ENCODE measurements at places on chromosomes 16 and 17.

GRCh38 chr16:2455081-2455845, 4.6 kb upstream of the TEDC2 start:
- DNase-seq = no peak

GRCh38 chr17:44094701-44095387, 24.3 kb downstream of the G6PC3 start:
- DNase-seq = no peak

DNA sequence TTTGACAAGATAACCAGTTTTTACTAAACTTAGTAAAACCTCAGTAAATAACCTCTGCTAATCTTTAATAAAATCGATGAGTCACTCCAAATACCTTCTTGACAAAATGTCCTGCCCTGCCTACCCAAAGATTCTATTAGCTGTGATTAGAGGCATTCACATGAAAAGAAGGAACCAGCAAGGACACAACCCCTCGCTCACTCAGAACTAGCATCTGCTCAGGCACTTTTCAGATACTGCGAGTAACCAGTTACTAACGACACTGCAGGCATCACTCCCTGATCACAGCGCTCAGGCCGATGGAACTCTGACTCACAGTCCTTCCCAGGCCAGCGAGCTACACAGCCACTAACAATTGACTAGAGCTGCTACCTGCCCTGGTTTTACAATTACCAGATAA, 24.3 kb downstream of the PELP1 start:
- peak; percentile 34 for DNase-seq

- DNase-seq = no peak
Observed at GRCh38 chr17:72176516-72176851, 55.7 kb downstream of the SOX9 start.

GRCh38 chr17:7262192-7262934, at the start of gene CLDN7:
Gene CLDN7 (minus strand): TSS chr17:7262478. CDS start chr17:7262043, 435 bp downstream.
- no peak for DNase-seq

DNA sequence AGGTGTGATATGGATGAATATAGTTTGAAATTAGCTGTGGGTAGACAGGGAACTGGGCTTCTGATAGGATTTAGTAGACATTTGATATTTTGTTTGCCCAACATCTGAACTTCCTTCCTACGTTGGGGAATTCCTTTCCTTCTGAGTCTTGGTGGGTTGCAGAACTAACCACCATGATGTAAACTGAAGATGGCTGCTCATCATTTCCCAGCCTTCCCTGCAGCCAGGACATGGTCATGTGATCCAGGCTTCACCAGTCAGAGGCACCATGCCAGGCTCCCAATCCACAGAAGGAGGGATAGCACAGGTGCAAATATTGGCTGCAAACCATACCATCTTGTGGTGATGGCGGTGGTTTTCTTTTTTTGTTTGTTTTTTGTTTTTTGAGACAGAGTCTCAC, 57.4 kb downstream of the EMP2 start:
- no peak for DNase-seq

DNA sequence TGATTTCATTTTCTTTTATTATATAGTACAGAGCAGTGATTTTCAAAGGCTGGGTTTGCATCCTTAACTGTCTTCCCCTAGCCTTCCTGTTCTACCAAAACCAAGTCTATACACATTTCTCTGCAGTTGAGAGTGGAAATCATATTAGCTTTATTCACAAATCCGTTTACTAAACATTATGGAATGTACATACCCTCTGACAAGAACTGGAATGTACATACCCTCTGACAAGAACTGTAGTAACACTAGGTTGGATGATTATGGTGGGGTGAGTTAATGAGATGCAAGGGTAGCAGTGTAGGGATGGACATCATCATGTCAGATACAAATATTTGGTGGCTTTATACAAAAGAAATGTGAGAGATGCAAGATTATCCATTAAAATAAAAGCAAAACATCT, 154.8 kb downstream of the CYB561 start:
- no peak for DNase-seq

GRCh38 chr16:67186550-67186950, 2.8 kb upstream of the MATCAP1 start:
- DNase-seq = no peak

- DNase-seq = peak; percentile 25
Observed at GRCh38 chr16:48231727-48232492, 12.2 kb upstream of the LONP2 start.

GRCh38 chr17:34452769-34453168, 89.7 kb upstream of the CCL1 start:
- peak; percentile 40 for DNase-seq

- no peak for DNase-seq
Observed at GRCh38 chr17:74769856-74770497, 6.2 kb downstream of the NAT9 start.

GRCh38 chr16:23594186-23594585, 1.9 kb downstream of the NDUFAB1 start:
- no peak for DNase-seq

GRCh38 chr16:87062569-87063442, 254.4 kb downstream of the C16orf95 start:
- peak; percentile 78 for DNase-seq

DNA sequence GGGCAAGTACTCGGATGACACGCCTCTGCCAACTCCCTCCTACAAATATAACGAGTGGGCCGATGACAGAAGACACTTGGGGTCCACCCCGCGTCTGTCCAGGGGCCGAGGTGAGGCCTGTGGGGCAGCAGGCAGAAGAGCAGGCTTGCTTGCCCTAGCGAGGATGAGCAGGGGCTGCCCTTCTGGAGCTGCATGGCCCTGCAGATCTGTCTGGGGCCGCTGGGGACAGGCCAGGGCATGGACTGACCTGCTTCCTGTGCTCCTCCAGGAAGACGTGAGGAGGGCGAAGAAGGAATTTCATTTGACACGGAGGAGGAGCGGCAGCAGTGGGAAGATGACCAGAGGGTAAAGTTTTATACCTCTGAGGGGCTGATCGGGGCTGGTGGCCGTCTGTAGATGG, 5.3 kb downstream of the DHX38 start:
- DNase-seq = no peak

- DNase-seq = no peak
Observed at GRCh38 chr16:70512456-70512855, 10.9 kb downstream of the COG4 start.

- no peak for DNase-seq
Observed at GRCh38 chr17:43334738-43335402, 63.9 kb upstream of the ARL4D start.

DNA sequence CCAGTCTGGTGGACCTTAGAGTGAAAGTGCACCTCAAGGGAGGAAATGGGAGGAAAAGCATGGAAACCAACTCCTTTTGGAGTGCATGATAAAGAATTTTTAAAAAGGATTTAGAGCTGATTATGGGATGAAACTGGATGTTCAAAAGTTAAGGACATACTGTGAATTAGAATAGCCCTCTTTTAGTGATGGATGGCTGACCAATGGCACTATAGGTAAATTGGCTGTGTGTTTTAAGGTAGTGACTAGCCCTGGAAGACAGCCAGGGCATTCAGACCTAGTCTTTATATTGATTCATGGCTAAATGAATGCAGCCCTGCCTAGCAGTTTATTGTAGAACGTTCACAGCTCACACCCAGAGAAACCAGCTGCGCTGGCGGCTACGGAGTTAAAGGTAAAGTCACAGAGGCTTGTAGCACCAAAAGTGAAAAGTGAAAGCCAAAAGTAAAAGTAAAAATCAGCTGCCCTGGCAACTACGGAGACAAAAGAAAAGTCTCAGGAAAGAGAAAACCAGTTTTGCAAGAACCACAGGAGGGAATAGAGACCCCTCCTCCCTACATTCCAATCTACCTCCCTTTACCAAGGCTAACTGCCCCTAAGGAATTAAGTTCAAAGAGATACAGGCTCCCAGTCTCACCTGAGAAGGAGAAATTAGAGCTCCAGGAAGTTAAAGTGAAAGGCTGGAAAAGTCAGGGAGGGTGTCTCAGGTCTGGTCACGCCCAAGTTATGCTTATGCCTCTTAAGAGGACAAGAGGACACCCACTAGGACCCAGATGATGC, 21.8 kb downstream of the ACSM1 start:
- no peak for DNase-seq

DNA sequence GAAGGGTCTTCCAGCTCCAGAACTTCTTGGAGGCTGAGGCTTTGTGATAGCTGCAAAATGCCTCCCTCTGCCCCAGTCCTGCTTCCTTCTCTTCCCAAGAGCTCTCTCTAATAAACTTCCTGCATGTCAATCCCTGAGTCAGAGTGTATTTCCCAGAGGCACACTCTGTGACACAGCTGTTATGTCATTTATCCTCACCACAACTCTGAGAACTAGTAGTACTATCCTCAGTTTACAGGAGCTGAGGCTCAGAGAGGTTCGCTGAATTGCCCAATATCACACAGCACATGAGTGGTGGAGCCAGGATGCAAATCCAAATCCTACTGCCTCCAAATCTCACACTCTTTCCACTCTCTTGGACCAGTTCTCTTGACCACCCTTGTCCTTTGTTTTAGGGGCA, 20.0 kb downstream of the UNC45B start:
- no peak for DNase-seq

DNA sequence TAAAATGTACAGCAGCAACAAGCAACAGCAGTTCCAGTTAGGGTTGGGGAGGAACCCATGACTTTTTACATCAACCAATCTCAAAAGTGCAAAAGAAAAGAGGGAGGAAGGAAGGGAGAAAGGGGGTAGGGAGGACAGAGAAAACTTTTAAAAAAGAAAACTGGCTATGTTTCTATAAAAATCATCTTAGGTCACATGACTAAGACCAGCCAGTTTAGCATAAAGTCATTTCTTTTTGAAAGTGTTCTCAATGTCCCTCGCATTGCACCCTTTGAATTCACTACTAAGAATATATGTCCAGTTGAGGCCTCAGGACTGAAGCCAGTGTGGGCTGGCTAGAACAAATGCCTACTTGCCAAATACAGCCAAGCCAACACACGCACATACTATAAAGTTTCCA, 28.9 kb downstream of the DCUN1D3 start:
- DNase-seq = no peak

- peak; percentile 54 for DNase-seq
Observed at GRCh38 chr17:55546991-55547664, 35.9 kb upstream of the SMIM36 start.

DNA sequence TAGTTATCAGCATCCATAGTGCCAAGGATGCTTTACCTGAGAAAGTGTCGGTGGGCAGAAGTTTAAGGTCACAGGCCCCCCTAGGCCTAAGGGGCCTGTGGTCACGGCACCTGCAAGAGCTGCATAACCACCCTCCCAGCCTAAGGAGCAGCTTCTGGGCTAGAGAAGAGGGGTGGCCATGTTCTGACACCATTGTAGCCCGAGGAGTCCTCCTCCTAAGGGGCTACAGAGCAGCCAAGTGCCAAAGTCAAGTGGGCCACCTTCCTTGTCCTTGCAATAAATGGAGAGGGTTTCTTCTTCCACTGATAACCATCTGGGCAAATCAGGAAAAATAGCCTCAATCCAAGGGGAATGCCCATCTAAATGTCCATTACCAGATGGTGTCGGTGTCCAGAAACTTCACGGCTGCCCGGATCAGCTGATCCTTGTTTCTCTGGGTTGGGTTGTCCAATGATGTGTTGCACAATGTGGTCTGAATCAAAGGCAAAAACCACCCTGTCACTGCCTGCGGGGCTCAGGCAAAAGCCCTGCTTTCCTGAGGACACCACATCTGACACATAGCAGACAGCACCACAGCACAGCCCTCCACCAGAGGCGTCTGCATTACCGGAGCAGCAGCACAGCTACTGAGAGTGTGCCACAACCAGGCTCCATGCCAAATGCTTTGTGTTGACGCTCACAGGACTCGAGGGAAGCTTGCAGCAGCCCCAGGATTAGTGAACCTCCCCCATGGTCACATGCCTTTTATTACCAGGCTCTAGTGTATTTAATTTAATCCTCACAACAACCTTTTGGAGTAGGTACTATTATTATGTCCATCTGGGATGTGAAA, 12.8 kb downstream of the ATPAF2 start:
- DNase-seq = peak; percentile 79

DNA sequence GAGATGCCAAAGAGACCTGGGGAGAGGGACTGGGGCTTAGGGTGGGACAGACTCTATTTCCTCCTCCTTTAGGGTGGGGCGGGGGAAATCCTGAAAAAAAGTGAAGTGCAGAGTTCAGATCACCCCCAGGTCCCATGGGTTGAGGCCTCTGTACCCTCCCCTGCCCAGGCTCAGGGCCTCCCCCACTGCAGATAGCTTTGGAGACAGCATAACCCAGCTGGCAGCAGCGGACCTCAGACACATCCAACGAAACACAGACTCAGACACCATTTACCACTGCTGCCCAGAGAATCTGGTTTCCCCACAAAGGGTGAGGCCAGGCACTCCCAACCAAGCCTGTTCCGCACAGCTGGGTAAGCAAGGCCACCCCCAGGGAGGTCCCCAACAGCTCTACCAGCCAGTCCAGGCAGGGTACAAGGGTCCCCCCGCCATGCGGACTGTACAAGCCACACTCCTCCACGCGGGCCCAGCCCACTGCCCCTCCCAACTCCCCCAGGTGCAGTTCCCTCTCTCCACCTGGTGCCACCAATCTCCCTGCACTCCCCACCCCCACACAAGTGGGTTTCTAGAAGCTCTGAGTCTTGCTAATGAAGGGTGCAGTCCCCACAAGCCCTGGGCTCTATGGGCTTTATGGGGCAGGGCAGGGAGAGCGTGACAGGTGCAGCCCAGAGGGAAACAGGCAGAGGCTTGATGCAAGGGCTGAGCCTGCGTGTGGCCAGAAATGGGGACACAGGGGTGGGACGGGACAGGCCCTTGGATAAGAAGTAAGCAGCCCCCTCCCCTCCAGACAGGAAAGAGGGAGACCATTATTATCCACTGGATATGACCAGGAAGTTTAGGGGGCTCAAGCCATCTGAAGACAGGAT, 8.9 kb downstream of the RHBDF2 start:
- no peak for DNase-seq

DNA sequence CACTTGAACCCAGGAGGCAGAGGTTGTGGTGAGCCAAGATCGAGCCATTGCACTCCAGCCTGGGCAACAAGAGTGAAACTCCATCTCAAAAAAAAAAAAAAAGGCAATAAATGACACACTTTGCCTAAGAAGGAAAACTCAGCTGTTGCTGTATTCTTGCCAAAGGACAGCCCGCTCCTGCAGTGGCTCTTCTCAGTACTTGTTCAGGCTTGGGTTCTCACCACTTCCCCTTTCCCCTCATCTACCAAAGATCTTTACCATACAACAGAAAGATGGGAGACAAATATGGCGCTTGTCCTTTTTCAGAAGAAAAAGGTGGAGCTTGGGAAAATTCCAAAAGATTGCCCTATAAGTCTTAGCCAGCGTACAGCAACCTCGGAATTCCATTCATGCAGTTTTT, 58.5 kb downstream of the MYH13 start:
- no peak for DNase-seq

Data from fibroblast of lung (primary cell).